Umbilical cord (tissue), 2 donors: ENCODE measurements at places on chromosomes 5 and 9.
A peak's percentile ranks its signal among the peaks of the same experiment; 100 is the strongest.

DNA sequence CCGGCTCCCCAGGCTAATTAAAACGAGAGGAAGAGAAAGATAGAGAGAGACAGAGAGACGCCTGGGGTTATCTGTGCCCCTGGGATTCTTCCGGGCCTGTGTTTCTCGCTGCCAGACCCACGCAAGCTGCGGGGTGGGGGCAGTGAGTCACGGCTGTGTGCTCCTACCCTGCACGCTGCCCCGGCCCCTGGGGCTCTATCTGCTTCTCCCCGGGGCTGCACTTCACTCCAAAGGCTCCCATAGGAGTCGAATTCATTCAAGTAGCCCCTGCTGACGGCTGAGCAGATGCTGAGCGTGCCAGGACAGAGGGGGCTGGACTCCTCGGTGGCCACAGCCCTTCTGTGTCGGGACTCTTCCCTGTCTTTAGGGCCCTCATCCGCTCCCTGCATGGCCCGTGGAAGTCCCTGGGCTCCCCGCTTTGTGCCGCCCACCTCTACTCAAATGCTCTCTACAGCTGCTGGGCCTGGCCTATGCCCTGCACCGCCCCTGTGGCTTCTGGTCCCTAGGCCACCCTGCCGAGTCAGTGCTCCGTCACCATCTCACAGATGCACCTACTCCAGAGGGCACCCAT, 22.8 kb downstream of the SARDH start:
- DNase-seq = peak; percentile 69

DNA sequence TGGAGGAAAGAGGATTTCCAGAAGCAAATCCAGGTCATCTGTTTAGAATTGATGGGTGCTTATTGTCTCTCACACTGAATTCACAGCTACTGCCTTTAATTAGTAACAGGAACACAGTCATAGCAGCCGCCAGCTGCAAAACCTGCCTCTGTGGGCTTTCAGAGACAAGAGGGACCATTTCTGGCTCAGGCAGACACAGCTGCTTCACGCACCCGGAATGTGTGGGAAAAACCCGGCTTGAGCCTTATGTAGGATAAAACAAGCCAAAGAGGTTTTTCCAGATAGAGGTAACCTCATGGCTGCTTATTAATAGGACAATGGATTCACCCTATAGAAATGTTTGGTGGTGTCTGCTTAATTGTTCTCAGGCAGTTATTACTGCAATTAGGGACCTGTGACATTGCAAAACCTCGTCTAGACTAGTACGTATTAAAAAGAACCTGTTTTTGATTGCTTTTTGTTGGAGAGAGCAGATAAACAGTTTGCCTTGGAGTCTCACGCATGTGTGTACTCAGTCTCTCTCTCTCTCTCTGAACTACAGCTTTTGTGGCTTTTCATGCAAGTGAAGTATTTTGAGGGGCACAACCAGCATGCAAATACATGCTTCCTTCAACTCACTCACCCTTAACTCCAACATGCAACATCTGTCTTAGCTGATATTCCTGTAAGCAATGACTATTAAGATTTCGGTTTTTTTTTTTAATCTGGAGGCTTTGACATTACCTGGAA, 302.7 kb downstream of the PLK2 start:
- DNase-seq = peak; percentile 31

- no peak for DNase-seq
These were observed 6.1 kb upstream of the FGF18 start for GRCh38 chr5:171413153-171413910.

- no peak for DNase-seq
These were observed 566.7 kb upstream of the KLF4 start for GRCh38 chr9:108056084-108056804.

DNA sequence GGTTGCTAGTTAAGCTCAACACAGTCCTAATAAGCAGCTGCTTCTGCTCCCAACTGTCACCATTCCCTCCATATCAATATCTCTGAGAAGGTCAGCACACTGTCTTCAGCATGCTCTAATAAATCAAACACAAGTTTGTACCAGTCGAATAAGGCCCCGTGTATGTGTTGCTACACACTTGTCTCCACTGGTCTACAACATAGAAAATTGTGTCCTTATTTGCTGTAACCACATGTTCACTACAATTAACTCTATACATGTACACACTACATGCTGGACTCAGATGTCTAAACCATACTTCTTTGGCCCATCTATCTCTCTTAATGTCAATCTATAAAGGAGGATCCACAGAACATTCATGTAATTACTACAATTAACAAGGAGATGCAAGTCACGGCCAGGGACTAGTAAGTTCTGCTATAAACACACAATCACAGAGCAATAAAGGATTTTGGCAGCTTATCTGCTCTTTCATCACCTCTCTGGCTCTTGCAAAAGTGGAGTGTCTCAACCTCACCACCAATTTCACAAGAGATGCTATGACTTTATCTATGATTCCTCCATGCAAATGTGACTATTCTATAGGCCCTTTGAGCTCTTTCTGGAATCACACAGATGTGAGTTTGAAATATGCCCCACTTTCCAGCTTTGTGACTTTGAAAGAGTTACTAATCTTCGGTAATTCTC, 143.9 kb downstream of the SEMA5A start:
- DNase-seq = no peak

- DNase-seq = no peak
These were observed 13.5 kb downstream of the FBP1 start for GRCh38 chr9:94625835-94626234.

GRCh38 chr5:87876616-87877015, 392.0 kb downstream of the TMEM161B start:
- DNase-seq = no peak

DNA sequence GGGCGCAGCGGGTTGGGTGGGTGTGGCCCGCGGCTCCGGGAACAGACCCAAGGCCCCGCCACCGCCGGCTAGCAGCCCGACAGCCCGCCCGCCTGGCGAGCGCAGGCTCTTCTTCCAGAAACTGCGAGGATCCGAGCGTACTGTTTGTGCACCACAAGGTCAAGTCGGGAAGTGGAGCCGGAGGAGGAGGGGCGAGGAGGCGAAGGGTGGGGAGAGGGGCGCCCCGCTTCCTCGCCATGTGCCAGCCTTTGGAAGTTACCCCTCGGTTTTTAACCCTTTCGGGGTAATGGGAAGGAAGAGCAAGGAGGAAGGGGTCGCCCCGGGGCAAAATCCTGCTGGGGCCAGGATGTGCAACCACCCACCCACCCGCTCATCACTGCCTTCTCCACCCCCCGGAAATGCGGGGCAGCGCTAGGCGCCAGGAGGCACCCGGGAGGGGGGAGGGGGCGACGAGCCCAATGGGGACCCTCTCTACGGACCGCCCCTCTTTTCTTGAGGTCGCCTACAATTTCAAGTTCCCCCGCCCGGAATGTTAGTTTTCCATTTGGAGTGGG, 1.1 kb upstream of the JADE2 start:
- peak; percentile 88 for DNase-seq

- DNase-seq = no peak
These were observed 828.1 kb upstream of the GRAMD2B start for GRCh38 chr5:125595095-125595494.

- peak; percentile 83 for DNase-seq
These were observed 738.6 kb upstream of the ZNF608 start for GRCh38 chr5:125484742-125485641.

DNA sequence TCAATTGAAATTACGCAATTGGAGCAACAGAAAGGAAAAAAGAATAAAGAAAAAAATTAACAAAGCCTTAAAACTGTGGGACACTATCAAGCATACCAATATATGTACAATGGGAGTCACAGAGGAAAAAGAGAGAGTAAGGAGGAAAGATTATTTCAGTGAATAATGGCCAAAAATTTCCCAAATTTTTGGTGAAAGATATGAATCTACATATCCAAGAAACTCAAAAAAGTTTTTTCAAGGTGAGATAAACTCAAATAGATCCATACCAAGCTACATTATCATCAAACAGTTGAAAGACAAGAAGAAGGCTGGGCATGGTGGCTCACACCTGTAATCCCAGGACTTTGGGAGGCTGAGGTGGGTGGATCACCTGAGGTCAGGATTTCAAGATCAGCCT, 8.8 kb upstream of the BRD3 start:
- no peak for DNase-seq

DNA sequence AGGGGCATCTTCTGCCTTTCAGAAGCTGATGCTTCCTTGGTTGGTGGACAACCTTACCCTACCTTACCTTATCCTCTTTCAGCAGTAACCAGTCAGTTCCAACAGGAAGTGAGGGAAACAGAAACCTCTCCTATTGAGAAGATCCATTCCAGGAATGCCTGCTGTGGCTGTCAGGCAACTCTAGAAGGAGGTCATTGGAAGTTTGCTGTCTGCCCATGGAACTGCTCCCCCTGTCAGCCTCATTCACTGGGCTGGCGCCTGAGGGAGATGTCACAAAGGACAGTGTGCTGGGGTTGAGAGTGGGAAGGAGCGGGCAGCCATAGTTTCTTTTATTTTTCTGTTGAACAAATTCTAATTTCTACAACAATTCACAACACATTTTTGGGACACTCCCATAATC, 54.7 kb downstream of the IRX1 start:
- no peak for DNase-seq

DNA sequence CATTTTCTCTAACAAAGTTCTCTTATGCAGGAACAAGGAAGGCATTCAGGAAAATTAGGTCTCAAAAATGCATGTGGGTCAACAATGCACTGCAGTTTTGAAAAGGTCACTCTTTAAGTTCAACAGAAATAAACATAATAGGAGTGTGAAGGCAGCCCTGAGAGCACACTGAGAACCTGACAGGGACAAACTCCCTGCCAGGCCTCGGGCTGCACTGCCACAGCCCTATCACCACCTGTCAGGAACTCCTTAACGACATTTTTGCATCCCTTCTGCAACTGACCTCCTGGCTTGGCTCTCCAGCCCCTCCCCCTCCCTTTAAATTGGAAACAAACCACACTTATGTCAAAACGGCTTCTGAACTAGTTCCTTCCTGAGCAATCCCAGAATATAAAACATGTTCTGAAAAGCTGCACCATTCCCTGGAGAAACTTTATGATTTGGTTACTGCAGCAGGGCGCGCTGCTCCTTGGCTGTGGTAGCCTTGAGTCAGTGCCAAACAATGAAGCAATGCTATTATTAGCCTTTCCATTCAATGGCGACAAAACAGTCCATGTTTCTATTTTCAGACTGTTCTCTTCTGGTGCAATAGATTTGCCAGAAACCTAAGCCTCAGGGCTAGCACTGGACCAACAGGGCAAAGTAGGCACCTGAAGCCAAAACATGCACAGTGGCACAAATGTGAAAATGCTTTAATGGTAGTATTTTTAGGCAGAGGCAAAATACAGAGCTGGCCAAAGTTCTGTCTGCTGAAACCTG, 160.1 kb upstream of the ZNF608 start:
- peak; percentile 72 for DNase-seq

DNA sequence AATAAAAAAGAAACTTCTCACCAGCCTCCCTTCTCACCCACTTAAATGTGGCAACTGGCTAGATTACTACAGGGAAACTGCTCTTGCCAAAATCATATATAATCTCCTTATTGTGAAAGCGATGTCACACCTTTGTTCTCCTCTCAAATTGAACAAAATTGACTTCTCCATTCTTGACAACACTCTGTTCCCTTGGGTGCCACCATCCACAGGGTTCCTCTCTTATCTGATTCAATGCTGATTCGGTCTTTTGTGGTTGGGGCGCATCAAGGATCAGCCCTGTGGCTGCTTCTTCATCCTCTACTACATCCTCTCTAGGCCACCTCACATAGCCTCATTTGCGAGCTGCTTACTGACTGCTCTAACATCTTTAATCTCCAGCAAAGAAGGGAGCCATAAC, 86.1 kb downstream of the EDIL3 start:
- DNase-seq = no peak

DNA sequence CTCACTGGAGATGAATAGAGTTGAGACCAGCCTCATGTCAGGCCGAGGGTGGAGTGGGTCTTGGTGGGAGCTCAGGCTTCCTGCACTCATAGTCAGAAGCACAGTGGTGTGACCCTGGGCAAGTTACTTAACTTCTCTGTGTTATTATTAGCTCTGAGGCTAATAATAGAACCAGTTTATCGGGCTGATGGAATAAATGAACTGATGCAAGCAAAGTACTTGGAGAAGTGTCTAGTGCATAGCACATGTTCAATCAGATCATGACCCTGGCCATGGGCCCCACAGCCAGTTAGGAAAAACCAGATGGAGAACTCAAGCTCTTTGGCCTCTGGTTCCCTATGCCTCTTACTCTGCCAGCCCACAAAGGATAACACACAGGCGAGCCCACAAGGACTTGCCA, 45.3 kb upstream of the OSMR start:
- no peak for DNase-seq

DNA sequence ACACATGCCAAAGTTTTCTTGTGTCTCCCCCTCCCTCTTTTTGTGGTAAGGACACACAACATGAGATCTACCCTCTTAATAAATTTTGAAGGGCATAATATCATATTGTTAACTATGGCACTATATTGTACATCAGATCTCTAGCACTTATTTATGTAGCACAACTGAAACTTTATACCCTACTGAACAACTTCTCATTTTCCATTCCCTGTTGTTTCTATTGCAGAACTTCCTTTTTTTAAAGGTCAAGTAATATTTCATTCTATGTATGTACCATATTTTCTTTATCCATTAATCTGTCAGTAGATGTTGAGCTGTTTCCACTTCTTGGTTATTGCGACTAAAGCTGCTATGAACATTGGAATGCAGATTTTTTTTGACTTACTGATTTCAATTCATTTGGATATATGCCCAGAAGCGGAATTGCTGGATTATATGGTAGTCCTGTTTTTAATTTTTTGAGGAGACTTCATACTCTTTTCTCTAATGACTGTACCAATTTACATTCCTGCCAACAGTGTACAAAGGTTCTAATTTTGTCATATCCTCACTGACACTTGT, 305.3 kb downstream of the PRR16 start:
- DNase-seq = peak; percentile 13

- DNase-seq = no peak
These were observed 9.5 kb downstream of the CAVIN4 start for GRCh38 chr9:100587375-100587774.

- DNase-seq = peak; percentile 47
These were observed 61.7 kb downstream of the FBXL17 start for GRCh38 chr5:108320231-108320630.

DNA sequence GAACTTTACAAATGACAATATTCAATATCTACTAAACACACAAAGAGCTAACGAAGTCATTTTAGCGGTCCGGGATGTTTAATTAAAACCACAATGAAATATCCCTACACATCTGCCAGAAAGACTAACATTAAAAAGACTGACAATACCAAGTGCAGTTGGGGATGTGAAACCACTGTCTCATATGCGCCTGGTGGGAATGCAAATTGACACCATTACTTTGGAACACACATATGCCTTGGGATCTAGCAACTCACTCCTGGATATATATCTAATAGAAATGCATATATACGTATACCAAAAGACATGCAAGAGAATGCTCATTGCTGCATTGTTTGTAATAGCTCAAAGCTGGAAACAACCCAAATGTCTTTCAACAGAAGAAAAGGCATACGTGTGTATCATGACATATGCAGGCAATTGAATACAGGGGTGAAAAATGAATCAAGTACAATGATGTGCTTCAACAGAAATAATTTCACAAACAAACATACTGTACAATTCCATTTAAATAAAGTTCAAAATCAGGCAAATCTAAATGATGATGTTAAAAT, 153.3 kb downstream of the CARTPT start:
- no peak for DNase-seq
